ENCODE measurements at places on chromosomes 16 and 17. TPM values are rescaled to one million over a fixed set of nuclear protein-coding genes. Genes with fewer than 3 reads are reported as not detected.

- DNase-seq: no peak
- no peaks in the 10 kb centered on the region for H3K36me3 ChIP-seq
- H3K4me1 ChIP-seq: no peaks in the 10 kb centered on the region
- H3K27me3 ChIP-seq: peaks cover 5% of the 10 kb centered on the region
- no peak overlapping the region for H3K27ac ChIP-seq
Observed at GRCh38 chr17:77535892-77536291, 395.1 kb downstream of the SEC14L1 start.

GRCh38 chr17:4362141-4362540 is 4.3 kb downstream of the UBE2G1 start:
- no peak for DNase-seq
- no peak overlapping the region for H3K4me3 ChIP-seq
- H3K36me3 ChIP-seq: no peaks in the 10 kb centered on the region
- peaks cover 4% of the 10 kb centered on the region for H3K4me1 ChIP-seq

DNA sequence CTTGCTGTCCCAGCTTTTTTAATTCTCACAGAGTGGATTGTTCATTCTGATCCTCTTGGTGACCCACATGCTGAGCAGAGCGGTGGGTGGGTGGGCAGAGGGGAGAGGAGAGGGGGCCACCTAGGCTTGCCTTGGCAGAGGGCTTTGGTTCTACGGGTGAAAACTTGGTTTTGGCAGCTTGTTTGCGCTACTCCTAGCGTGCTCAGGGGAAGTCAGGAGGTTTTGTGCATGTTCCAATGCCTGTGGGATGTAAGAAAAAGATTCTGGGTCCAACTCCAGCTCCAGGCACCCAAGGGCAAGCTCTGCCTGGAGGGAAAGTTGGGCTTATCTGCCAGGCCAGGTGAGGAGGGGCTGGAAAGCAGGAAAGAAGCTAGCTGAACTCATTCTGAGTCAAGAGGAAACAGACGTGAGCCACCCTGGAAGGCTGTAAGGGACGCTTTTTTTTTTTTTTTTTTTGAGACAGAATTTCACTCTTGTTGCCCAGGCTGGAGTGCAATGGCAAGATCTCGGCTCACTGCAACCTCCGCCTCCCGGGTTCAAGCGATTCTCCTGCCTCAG is 169.1 kb downstream of the WSCD1 start:
- H3K36me3 ChIP-seq: no peaks in the 10 kb centered on the region
- no peak overlapping the region for H3K4me3 ChIP-seq
- DNase-seq: no peak

DNA sequence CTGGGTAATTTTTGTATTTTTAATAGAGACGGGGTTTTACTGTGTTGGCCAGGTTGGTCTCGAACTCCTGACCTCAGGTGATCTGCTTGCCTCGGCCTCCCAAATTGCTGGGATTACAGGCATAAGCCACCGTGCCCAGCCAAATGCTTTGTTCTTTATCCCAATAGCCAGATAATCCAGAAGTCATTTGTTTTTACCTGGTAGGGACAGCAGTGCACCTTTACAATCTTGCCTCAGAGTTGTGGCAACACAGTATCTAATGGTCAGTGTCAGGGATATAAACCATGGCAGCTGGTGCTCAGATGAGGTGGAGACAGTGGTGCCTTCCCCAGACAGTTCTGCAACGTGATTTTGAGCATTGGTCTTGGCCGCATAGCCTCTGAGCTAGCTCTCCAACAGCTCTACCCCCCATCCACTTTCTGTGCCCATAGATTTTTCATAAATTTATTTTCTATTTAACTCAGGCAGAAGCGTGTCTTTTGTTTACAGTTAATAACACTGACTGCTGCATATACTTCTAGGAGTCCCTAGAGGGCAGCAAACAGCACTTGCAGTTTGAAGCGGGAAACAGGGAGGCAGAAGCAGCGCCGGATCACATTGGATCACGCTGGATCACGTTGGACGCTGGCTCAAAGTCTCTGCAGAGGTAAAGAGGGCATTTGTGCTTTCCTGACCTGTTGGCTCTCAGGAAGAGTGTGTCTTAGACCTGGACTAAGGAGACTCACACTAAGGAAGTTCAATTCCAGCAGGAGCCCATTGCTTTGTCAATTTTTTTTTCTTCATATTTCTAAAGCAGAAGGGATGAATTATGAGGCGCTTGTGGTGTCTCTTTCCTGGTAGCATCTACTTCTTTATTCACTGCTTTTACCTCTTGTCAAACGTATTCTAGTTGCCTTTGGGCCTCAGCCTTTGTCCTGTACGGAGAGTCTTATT is 5.1 kb upstream of the GGT6 start:
- H3K27me3 ChIP-seq: no peaks in the 10 kb centered on the region
- H3K27ac ChIP-seq: no peak overlapping the region
- H3K36me3 ChIP-seq: no peaks in the 10 kb centered on the region
- peak; percentile 55 for DNase-seq
- no peaks in the 10 kb centered on the region for H3K4me1 ChIP-seq

GRCh38 chr16:4477966-4478365 is 1.8 kb downstream of the HMOX2 start:
- H3K4me1 ChIP-seq: peaks cover 18% of the 10 kb centered on the region
- no peaks in the 10 kb centered on the region for H3K36me3 ChIP-seq
- H3K4me3 ChIP-seq: peak overlapping the region; percentile 82
- no peak for DNase-seq

- H3K27ac ChIP-seq: peak overlapping the region; percentile 67
- no peak for DNase-seq
- H3K4me3 ChIP-seq: no peak overlapping the region
- H3K4me1 ChIP-seq: peaks cover 41% of the 10 kb centered on the region
- H3K36me3 ChIP-seq: peaks cover 21% of the 10 kb centered on the region
- no peaks in the 10 kb centered on the region for H3K27me3 ChIP-seq
Observed at GRCh38 chr17:73228748-73229236, 32.9 kb downstream of the CPSF4L start.

DNA sequence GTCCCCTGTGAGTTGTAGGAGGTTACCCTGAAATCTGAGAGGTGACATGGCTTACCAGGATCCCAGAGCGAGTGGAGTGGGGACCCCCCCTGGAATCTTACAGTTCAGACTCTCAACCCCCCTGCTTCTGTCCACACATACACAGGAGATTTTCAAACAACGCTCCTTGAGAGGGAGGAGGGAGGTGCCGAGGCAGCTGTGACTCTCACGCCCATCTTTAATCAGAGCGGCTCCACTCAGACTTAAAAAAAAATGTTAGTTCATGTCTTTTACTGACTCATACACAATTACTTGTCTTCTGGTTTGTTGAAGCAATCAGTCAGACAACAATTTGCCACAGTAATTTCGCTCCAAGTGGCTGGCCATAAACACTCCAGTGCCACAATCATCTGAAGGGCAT is 15.4 kb upstream of the TMEM220 start:
- no peaks in the 10 kb centered on the region for H3K4me1 ChIP-seq
- no peak overlapping the region for H3K27ac ChIP-seq
- no peak for DNase-seq
- no peaks in the 10 kb centered on the region for H3K36me3 ChIP-seq
- H3K4me3 ChIP-seq: no peak overlapping the region
- no peaks in the 10 kb centered on the region for H3K27me3 ChIP-seq

GRCh38 chr17:10119203-10120108 is 79.0 kb downstream of the GAS7 start:
- H3K4me3 ChIP-seq: no peak overlapping the region
- H3K27me3 ChIP-seq: no peaks in the 10 kb centered on the region
- no peak overlapping the region for H3K27ac ChIP-seq

- DNase-seq: no peak
- H3K4me1 ChIP-seq: no peaks in the 10 kb centered on the region
- H3K4me3 ChIP-seq: no peak overlapping the region
- no peaks in the 10 kb centered on the region for H3K27me3 ChIP-seq
Observed at GRCh38 chr16:49366669-49367068, 6.9 kb upstream of the C16orf78 start.

DNA sequence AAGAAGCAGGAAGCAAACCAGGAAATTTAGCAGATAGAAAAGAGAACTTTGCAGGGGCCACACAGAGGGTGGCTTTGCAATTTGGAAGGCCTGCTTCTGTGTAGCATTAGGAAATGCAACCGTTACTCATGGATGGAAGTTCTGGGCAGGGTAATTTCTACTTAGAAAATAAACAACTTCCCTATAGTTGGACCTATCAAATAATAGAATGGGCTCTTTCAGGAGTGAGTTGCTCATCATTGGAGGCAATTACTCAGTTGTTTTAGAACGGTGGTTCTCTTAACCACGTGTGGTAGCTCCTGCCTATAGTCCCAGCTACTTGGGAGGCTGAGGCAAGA is 25.8 kb upstream of the HS3ST2 start:
- H3K27me3 ChIP-seq: no peaks in the 10 kb centered on the region
- DNase-seq: no peak
- no peaks in the 10 kb centered on the region for H3K36me3 ChIP-seq
- H3K4me3 ChIP-seq: no peak overlapping the region
- no peak overlapping the region for H3K27ac ChIP-seq

GRCh38 chr17:8173056-8173870 is 2.9 kb downstream of the TMEM107 start:
- no peaks in the 10 kb centered on the region for H3K27me3 ChIP-seq
- H3K27ac ChIP-seq: peak overlapping the region; percentile 96
- peak; percentile 99 for DNase-seq
- H3K36me3 ChIP-seq: no peaks in the 10 kb centered on the region
- peak overlapping the region; percentile 45 for H3K4me3 ChIP-seq

- peaks cover 27% of the 10 kb centered on the region for H3K4me1 ChIP-seq
- H3K27me3 ChIP-seq: no peaks in the 10 kb centered on the region
- no peak overlapping the region for H3K27ac ChIP-seq
Observed at GRCh38 chr17:48021934-48022333, 15.7 kb downstream of the COPZ2 start.

DNA sequence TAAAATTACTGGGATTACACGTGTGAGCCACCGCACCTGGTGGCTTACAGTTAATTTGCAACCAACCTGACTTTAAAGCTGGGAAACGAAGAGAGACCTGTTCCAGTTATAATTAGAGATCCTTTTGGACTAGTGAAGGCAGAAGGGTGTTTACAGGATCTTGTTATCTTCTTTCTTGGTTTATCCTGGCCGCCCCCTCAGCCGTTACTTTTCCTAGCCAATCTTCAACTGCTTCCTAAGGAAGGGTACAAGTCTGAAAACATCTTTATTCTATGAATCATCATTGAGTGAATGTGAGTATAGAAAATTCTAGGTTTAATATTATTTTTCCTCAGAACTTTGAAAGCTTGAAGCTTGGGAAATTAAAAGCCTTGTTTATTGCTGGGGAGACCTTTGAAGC is 286.5 kb downstream of the SLC39A11 start:
- DNase-seq: no peak
- H3K4me3 ChIP-seq: no peak overlapping the region
- H3K27ac ChIP-seq: no peak overlapping the region
- no peaks in the 10 kb centered on the region for H3K4me1 ChIP-seq
- no peaks in the 10 kb centered on the region for H3K27me3 ChIP-seq

- H3K4me1 ChIP-seq: no peaks in the 10 kb centered on the region
- DNase-seq: no peak
- no peak overlapping the region for H3K4me3 ChIP-seq
- H3K27me3 ChIP-seq: no peaks in the 10 kb centered on the region
- H3K36me3 ChIP-seq: no peaks in the 10 kb centered on the region
- H3K27ac ChIP-seq: no peak overlapping the region
Observed at GRCh38 chr17:69059458-69060175, 1.1 kb downstream of the ABCA9 start.

DNA sequence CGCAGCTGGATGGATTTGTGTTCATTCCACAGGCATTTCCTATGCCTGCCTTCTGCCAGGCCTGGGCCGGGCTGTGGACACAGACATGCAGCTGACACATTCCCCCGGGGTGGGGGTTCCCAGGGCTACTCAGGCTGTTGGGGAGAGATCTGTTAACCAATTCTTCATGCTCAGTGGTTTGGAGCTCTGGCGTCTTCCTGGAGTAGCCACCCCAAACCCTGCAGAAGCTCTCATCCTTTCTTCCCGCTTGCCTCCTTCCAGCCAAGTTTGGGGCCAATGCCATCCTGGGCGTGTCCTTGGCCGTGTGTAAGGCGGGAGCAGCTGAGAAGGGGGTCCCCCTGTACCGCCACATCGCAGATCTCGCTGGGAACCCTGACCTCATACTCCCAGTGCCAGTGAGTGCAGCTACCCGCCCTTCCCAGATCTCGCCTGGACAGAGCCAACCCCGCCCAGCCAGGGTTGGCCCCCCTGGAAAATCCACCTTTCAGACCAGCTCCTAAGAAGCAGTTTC is 2.6 kb downstream of the ENO3 start:
- H3K4me1 ChIP-seq: peaks cover 16% of the 10 kb centered on the region
- H3K27me3 ChIP-seq: no peaks in the 10 kb centered on the region
- no peak overlapping the region for H3K4me3 ChIP-seq
- DNase-seq: no peak
- no peaks in the 10 kb centered on the region for H3K36me3 ChIP-seq
- 0 out of 2 replicates have a peak overlapping the region, but pooled peaks have one; percentile 23 for H3K27ac ChIP-seq

- H3K27me3 ChIP-seq: no peaks in the 10 kb centered on the region
- no peak for DNase-seq
- H3K36me3 ChIP-seq: peaks cover 2% of the 10 kb centered on the region
- no peak overlapping the region for H3K4me3 ChIP-seq
- no peak overlapping the region for H3K27ac ChIP-seq
Observed at GRCh38 chr16:72113616-72113945, 19.9 kb downstream of the DHX38 start.

GRCh38 chr16:30151091-30151490 is 28.1 kb upstream of the MAPK3 start:
- H3K36me3 ChIP-seq: no peaks in the 10 kb centered on the region

- no peak overlapping the region for H3K4me3 ChIP-seq
- no peaks in the 10 kb centered on the region for H3K27me3 ChIP-seq
- DNase-seq: no peak
- no peak overlapping the region for H3K27ac ChIP-seq
- peaks cover 12% of the 10 kb centered on the region for H3K4me1 ChIP-seq
Observed at GRCh38 chr16:4494746-4495490, 18.7 kb downstream of the HMOX2 start.

- no peak overlapping the region for H3K27ac ChIP-seq
- peaks cover 10% of the 10 kb centered on the region for H3K36me3 ChIP-seq
- H3K4me1 ChIP-seq: 0 out of 2 replicates have a peak, but pooled peaks cover 4% of the 10 kb centered on the region
- H3K27me3 ChIP-seq: no peaks in the 10 kb centered on the region
Observed at GRCh38 chr16:15031179-15031578, 24.7 kb downstream of the NTAN1 start.

Gene MT1F
- total RNA-seq: 2.1 TPM

Gene CMTM1
- 7.1 TPM for total RNA-seq

Gene LRRC37A
- 2.7 TPM for total RNA-seq

Gene FSCN2
- 1.2 TPM for total RNA-seq

Gene OR1F1
- 0.26 TPM for total RNA-seq

Gene FA2H
- 0.15 TPM for total RNA-seq

Gene MGAT5B
- 34.9 TPM for total RNA-seq

Measured in Panc1 (cell line).